Stimulated activated CD8-positive, alpha-beta memory T cell treated with anti-CD3 and anti-CD28 coated beads, Interleukin-4, amount 100 ng/mL, for 4 hours (primary cell): ENCODE measurements at places on chromosomes 16 and 17.

- no peak for DNase-seq
Observed at GRCh38 chr17:51674579-51675255, 414.4 kb downstream of the UTP18 start.

- DNase-seq, result no peak
Observed at GRCh38 chr17:10216213-10216938, 18.0 kb upstream of the GAS7 start.

GRCh38 chr16:20901068-20901435, 481 bp downstream of the LYRM1 start:
- DNase-seq, result no peak

DNA sequence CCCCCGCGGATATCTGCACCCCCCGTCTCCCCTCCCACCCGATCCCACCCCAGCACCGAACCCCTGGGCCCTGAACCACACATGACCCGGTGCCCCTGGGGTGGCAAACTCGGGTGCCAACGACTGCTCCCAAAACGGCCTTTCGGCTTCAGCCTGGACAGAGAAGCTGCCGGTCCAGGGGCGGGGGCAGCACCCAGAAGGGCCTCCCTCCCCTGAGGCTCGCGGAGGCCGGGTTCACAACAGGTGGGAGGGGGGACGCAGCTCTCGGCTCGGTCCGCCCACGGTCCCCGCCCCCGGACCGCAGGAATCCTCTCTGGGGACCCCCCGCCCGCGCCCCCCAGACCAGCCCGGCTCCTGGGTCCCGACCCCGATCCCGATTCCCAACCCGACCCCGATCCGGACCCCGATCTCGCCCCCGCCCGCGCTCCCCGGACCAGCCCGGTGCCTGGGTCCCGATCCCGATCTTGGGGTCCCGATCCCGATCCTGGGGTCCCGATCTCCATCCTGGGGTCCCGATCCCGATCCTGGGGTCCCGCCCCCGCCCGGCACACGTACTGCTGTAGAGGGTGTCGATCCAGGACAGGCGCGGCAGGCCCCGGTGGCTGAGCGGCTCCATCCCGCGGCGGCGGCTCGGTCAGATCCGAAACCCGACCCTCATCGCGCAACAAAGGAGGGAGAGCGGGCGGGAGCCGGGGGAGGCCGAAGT, 516 bp downstream of the ABR start:
- no peak for DNase-seq

- DNase-seq, result no peak
Observed at GRCh38 chr17:16923904-16924695, 47.8 kb downstream of the TNFRSF13B start.

DNA sequence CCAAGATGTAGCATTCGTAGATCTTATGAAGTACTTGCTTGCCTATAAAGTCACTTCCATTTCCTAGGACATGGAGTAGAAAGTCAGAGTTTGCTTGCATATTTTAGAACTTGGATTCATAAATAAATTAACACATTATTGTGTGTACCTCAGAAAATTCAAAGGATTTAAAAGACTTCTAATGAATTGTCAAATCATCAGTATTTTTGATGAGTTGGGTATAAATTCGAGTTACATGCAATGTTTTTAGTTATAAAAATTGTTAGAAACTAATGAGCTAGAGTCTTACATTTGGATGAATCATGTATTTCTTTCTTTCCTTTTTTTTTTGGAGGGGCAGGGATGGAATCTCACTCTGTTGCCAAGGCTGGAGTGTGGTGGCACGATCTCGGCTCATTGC, 156.9 kb upstream of the KCNJ16 start:
- no peak for DNase-seq
